ENCODE measurements at places on chromosomes 2 and 18. TPM values are rescaled to one million over a fixed set of nuclear protein-coding genes. Genes with fewer than 3 reads are reported as not detected.
A peak's percentile ranks its signal among the peaks of the same experiment; 100 is the strongest.

DNA sequence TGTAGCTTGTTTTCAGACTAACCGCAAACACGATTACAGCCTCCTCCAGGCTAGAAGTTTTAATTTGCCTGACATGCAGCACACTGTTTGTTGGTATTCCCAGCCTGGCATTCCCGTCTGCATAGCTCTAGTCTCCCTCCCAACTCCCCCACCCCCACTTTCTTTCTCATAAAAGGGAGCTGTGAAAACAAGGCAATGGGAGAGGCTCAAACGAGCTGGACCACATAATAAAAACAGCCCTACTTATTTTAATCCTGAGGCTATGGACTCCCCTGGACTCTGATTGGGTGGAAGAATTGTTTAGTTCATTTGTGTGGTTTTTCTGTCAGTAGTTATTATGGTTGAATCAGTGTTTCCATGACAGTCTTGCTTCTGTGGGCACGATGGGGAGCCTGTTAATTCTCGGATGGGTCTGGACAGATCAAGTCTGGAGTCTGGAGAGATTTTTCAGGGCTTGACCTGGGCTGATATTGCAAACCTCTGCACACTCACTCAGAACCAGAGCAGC is 1.2 kb downstream of the STON1 start:
- DNase-seq, result peak; percentile 97

CMPK2 gene
- 0.26 TPM for total RNA-seq

GRCh38 chr2:120204022-120204405 is 19.2 kb downstream of the TMEM185B start:
- no peak for DNase-seq

DNA sequence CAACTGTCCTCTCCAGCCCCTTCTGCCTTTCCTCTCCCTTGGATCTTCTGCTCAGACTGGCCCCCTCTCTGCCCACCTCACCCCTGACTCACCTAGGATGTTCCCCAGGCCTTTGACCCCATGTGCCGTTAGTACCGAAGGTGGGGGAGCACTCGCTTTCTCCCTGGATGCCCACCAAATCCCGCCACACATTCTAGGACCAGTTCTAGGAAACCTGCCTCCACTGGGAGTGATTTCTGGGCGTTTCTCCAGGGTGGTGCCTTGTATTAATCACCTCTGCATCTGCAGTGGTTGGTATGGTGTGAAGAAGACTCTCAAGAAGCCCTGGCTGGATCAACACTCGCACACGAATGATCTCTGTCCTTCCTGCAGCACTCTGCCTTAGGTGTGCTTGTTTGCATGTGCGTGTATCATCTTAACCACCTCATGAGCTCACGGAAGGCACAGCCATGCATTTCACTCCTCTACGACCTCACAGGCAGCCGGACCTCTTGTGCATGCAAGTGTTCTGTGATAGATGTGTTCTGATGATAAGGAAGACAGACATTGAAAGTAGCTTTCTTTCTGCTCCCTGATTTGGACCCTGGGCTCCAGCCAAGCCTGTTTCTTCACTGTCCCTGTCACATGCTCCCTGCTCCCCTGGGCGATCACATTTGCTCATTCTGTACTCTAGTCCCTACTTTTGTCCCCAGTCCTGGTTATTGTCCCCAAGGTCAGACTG is 69.4 kb downstream of the LIPG start:
- DNase-seq, result no peak

DNA sequence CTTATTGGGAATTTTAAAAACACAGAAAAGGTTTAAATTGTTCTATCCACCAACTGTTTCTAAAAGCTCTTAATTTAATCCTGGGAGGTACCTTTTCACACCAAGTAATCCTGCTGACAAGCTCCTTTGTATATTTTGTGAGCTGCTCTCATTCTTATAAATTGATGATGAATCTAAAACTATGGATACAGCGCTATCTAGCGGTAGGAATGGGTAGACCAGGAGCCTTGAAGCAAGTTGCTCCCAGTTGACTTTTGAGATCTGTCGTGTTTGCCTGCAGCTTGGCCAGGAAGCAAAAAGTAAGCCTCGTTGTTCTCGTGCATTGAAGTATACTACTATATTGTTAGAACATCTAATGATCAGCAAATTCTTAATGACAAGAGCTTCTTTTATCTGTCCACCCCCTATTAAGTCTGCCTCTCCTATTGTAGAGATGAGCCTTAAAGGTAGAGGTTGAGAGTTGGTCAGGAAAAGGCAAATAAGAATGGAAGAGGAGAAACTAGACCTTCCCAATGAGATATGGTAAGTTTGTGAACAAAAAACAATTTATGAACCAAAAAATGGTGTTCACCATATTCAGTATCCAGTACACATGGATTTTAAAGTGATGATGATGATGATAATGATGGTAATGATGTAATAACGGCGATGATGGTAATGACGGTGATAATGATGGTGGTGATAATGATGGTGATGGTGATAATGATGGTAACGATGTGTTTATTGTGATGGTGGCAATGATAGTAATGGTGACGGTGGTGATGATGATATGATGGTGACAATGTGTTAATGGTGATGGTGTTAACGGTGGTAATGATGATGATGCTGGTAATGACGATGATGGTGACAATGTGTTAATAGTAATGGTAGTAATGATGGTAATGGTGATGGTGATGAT is 212.1 kb upstream of the NCKAP5 start:
- peak; percentile 70 for DNase-seq

DNA sequence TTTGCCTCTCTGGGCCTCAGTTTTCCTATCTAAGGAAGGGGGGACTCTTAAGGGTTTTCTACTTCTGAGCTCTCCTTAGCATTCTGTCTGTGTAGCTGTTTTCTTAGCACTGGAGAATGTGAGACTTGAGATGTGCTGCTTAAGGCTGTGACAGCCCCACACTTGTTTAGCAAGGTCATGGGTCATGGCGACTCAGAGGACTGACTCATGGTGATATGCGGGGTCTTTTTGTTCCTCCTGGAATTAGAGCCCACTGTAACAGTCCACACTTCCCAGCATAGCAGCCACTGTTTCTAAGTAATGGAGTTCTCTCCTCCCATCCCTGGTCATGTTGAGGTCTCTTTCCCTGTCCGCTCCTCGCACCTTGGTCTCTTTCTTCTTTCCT is 4.1 kb upstream of the LPIN1 start:
- DNase-seq, result no peak

GRCh38 chr18:31576670-31577069 is 15.0 kb upstream of the TTR start:
- no peak for DNase-seq

- no peak for DNase-seq
Observed at GRCh38 chr18:75070235-75070624, 138.7 kb downstream of the PTGR3 start.

- DNase-seq, result peak; percentile 42
Observed at GRCh38 chr18:27652480-27653121, 467.5 kb upstream of the CHST9 start.

Data from mammary epithelial cell (primary cell).